ENCODE measurements at places on chromosomes 16 and 17. TPM values are rescaled to one million over a fixed set of nuclear protein-coding genes. Genes with fewer than 3 reads are reported as not detected.

DNA sequence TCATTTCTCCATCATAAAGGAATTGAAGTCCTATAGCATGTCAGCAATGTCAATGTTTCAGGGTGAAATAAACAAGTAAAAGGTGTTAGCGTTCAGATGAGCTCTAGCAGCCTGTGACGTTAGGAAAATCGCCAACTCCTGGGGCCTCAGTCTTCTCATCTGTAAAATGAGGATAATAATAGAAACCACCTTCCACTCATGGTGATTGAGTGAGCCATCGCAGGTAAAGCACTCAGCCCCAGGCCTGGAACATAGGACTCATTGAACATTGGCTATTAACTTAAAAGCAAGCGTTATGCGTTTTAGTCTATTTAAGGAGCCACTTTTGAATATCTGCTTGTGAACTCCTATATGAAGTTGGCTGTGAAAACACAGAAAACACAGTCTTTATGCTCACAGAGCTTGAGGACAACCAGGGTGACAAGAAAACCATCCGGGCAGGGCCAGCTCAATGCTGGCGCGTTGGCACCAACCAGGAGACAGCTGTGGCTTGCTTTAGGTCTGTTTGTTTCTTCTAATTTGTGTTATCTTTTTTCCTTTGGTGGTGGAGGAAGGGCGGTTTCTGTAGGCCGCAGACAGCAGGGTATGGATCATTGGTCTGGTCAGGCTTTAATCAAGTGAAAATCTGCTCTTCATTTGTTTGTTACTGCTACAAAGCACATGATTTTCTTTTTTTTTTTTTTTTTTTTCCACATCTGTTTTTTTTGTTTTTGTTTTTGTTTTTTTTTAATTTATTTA, 35.7 kb upstream of the MED9 start:
- DNase-seq, result no peak

Gene CD300A
- total RNA-seq, result 0.28 TPM

Gene PRR15L
- not detected for total RNA-seq

Gene NEUROD2
- total RNA-seq, result not detected

- DNase-seq, result no peak
Observed at GRCh38 chr16:50578137-50578536, 29.9 kb downstream of the NKD1 start.

GRCh38 chr16:2971985-2972784, 3.0 kb downstream of the PAQR4 start:
- no peak for DNase-seq

Gene DGKE
- 4.5 TPM for total RNA-seq

- no peak for DNase-seq
Observed at GRCh38 chr17:4872786-4873185, 26.6 kb upstream of the C17orf107 start.

Gene EFNB3
- total RNA-seq, result 5.8 TPM
